NCI-H1048 (cell line): ENCODE measurements at places on chromosomes 1 and 21.

- no peak for DNase-seq
Measured at GRCh38 chr1:99956755-99957154, 13.0 kb upstream of the SLC35A3 start.

GRCh38 chr1:60872426-60873054 is 209.8 kb upstream of the NFIA start:
- DNase-seq: no peak

GRCh38 chr1:184419350-184420161 is 32.7 kb downstream of the C1orf21 start:
- DNase-seq: peak; percentile 72

GRCh38 chr1:9108056-9108665 is 20.7 kb downstream of the GPR157 start:
- DNase-seq: no peak

DNA sequence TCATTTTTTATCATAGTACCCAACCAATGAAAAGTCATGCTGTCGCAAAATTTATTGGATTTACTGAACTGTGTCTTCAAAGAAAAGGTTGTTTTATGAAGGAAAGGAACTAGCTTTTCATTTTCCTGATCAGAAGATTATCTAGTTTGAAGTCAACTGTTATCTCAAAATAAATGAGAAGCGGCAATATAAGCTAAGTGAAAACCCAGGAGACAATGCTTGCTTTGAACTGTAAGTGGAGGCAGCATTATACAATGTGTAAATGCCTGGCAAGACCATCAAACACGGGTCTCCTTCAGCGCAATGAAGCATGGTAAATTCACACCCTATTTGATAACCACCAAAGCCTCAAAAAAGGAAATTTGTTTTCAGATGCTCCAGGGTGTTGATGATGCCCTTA is 134.4 kb upstream of the PTBP2 start:
- no peak for DNase-seq

DNA sequence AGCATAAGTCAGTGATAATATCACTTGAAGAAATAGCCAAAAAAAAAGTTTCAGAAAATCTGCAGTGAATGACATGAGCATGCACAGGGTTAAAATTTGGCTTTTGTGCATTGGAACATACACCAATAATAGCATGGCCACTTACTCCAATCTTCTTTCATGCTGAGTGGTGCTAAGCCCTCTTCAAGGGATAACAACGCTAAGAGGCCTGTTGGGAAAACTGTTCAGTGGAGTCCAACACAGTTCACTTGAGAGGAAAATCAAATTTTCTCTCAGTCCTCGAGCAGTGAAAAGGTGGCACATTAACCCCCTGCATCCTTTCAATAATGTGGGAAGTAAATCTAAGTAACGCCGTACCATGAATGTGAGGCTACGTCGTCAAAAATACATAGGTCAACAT is 264.7 kb downstream of the SPATA17 start:
- no peak for DNase-seq

DNA sequence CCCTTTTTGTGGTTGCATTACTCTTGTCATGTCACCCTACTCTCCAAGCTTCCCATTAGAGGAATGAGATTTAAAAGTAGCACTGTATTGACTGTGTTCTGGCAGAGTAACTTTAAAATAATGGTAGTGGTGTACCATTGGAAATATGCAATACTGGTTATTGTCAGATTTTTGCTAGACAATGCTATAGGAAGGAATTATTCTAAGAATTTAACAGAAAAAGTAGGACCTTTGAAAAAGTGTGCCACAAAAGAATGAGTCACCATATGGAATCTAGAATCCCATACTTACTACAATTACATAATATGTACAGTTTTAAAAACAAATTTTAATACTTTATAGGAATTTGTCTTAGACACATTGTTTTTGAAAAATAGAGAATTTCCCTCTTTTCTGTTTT is 13.8 kb downstream of the MIER1 start:
- DNase-seq: no peak

DNA sequence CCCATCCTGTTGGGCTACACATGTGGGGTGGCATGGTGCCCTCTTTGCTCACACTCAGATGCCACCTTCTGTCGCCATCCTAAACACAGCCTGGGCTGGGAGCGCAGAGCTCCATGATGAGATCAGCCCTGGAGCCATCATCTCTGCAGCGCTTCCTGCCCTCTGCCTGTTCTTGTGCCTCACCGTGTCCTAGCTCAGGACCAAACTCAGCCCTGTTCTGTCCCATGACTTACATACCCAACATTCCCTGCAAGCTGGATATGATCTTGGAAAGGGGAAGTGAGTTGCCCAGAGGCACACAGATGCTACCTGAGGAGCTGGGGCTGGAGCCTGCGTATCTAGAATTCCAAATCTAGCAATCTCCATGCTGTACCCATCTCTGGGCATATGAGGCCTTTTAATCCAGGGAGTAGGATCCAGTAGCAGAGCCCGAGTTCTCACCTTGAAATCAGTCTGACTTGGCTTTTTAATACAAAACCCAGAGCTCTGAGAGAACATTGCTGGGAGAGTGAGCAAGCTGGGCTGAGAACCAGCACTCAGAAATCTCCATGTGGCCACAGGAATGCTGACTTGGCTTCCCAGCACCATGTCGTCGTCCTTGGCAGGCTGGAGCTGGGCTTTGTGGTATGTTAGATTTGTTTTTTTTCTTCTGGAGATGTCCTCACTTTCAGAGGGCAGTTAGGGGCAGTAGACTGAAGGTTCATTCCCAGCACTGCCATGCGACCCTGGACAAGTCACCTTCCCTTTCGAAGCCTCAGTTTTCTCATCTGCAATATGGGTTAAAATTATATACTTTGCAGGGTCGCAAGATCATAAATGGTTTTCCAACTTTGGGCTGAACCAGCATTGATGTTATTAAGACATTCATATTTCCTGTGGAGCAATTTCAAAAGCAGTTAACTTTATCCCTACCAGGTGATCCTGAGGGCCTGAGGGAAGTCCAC is 2.6 kb downstream of the ALPL start:
- DNase-seq: no peak

GRCh38 chr1:183291802-183292514 is 105.9 kb downstream of the LAMC2 start:
- no peak for DNase-seq

- no peak for DNase-seq
Measured at GRCh38 chr1:185727726-185728125, 6.5 kb upstream of the HMCN1 start.

- DNase-seq: no peak
Measured at GRCh38 chr1:11990303-11991032, 10.2 kb downstream of the MFN2 start.

- no peak for DNase-seq
Measured at GRCh38 chr1:167166690-167167075, 54.0 kb upstream of the POU2F1 start.

GRCh38 chr1:224185208-224185607 is 2.2 kb downstream of the DEGS1 start:
- DNase-seq: no peak

- no peak for DNase-seq
Measured at GRCh38 chr21:42983103-42983502, 8.7 kb downstream of the PKNOX1 start.

- no peak for DNase-seq
Measured at GRCh38 chr1:111219557-111220286, 7.8 kb upstream of the CHI3L2 start.

DNA sequence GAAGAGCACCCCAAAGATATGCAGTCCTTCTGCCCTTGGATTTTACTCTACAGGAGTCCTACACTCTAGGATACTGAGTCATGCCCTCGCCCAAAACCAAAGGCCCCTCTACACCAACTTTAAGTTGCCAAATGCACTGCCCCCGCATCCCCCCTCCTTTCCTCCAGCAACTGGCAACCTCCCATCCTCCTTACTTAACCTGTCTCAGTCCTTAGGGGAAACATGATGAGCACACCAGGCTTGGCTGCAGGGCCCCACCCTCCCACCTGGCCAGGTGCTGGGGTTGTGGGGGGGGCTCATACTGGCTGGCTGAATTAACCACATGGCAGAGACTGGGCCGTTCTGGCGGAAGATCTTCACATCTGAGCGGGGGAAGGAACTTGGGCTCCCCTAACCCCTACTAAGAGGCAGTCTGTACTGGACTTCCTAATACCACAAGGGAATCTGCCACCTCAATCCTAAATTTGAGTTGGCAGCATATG is 1.2 kb downstream of the HDGF start:
- no peak for DNase-seq

- DNase-seq: no peak
Measured at GRCh38 chr1:221117133-221117532, 237.9 kb downstream of the HLX start.

DNA sequence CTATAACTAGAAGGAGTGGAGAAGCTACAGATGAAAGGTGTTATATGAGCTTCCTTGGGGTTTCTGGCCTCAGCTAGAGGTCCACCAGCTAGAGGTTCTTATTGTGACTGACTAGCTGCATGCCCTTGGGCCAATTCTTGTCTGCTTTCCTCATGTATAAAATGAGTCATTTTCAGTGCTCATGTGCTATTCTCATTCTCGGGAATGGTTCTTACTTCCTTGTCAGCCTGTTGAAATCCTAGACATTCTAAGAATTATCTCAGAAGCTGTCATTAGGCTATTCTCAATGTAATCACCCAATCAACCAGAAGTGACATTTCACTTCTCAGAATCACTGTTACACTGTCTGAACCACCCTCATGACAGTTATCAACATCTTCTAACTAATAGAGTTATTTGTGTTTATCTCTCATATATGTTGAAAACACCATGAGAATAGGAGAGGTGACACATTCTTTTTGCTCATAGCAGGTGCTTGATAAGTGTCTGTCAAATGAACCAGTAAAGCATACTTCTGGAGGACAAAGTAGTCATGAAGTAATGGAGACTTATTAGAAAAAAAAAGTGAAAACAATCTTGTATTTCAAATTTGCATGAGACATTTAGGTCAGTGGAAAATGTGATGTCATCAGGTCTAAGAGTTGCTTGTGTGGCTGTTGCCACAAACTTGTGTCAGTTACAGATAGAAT is 122.8 kb upstream of the IVNS1ABP start:
- DNase-seq: peak; percentile 70

- DNase-seq: no peak
Measured at GRCh38 chr21:15006594-15007230, 58.1 kb downstream of the NRIP1 start.

DNA sequence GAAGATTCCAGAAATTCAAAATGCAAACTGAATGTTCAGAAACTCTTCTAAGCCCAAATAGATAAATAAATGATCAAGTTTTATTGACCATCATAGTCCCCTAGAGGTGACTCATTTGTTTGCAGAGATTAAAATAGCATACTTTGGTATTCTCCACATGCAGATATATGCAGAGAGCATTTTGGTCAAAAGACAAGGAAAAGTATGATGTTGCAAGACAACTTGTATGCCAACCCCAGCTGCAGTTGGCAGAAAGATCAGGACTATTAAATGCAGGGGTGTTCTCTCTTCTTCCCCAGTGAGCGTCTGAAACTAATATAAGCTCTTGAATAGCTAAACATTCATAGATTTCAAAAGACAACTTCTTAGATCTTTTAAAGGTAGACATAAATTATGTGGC is 404.9 kb downstream of the LTN1 start:
- DNase-seq: no peak
